ENCODE measurements at places on chromosomes 7 and 10.

- DNase-seq: no peak
Measured at GRCh38 chr10:114609518-114610426, 48.3 kb downstream of the ABLIM1 start.

- no peak for DNase-seq
Measured at GRCh38 chr10:43846187-43846680, 197.6 kb upstream of the ZNF32 start.

- DNase-seq: no peak
Measured at GRCh38 chr10:116720241-116720643, 22.1 kb downstream of the HSPA12A start.

- no peak for DNase-seq
Measured at GRCh38 chr10:89171263-89171872, 35.7 kb downstream of the CH25H start.

DNA sequence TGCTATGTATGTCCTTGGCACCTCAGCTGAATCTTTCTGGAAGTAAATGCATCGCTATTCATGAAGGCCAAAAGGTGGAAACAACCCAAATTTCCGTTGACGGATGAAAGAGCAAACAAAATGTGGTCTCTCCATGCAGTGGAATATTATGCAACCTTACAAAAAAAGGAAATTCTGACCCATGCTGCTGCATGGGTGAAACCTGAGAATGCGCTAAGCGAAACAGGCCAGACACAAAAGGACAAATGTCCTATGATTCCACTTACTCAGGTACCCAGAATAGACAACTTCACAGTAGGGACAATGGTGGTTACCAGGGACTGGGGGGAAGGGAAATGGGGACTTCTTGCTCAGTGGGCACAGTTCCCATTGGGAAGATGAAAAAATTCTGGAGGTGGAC lies 158.8 kb downstream of the CAMK1D start:
- no peak for DNase-seq

Data from NCI-H524 treated with DMSO at 0.1 percent for 48 hours (cell line).